ENCODE measurements at places on chromosomes 16 and 17.

GRCh38 chr17:78384479-78385175 is 6.2 kb downstream of the PGS1 start:
- DNase-seq = no peak

DNA sequence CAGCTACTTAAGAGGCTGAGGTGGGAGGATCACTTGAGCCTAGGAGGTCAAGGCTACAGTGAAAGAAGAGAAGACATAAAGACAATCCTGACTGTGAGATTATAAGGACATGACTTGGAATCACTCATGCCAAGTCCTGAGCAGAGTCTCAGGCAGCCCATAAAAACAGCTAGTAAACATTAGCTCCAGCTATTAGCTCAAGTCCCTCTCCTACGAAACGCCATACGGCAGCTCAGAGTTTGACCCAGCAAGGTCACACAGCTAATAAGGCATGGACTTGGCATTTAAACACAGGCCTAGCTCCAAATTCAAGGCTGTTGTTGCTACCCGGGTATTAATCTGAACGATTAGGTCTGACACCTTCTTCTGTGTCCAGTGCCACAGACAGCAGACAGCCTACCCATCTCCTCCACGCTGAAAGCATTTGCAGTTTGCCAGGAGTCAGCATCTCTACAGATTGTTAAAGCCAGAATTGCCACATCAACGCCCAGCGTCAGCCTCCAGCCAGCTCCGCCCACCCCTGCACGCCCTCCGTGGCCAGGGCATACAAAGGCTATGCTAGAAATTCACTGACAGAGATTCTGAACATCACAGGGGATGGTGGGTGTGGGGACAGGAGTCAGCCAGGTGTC is 9.9 kb upstream of the TMEM114 start:
- no peak for DNase-seq

- DNase-seq = no peak
Observed at GRCh38 chr16:19005561-19006445, 22.1 kb downstream of the TMC7 start.

DNA sequence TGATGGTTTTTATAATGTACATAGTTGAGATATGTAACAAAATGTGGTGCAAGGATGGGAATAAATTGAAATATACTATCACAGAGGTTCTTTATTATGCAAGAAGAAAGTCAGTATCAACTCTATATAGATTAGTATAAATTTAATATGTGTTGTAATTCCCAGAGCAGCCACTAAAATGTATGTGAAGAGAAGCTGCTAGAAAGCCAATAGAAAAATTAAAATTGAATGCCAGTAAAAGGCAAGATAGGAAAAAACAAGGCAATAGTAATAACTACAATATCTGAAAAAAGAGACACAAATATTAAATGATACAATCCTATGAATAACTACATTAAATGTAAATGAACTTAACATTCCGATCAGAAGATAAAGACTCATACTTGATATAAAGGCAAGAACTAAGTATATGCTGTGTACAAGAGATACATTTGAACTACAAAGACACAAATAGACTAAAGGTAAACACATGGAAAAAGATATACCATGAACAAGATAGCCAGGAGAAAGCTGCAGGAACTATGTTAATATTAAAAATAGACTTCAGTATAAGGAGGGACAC is 92.0 kb downstream of the ABCA8 start:
- no peak for DNase-seq

DNA sequence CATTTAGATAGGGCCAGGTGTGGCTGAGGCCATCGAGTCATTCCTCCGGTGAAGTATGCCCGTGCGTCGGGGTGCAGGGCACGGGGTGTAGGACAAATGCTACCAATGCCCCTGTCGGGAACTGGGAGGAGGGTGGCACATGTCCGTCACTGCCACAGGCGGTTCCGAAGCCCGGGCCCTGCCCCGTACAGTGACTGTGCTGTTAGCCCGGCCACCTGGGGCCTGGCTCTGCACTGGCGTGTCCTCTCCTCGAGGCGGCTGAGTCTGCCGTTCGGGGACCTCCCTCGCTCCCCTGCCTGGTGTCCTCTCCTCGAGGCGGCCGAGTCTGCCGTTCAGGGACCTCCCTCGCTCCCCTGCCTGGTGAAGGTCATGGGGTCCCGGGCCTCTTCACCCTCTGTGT is 7.0 kb upstream of the ZFPM1 start:
- DNase-seq = no peak

All from stimulated activated CD4-positive, alpha-beta T cell treated with anti-CD3 and anti-CD28 coated beads, Interleukin-1b, Interleukin-23, amount 100 ng/mL, for 1 hour (primary cell).